Non-pigmented ciliary epithelial cell (primary cell): ENCODE measurements at places on chromosomes 12 and 14.
A peak's percentile ranks its signal among the peaks of the same experiment; 100 is the strongest.

DNA sequence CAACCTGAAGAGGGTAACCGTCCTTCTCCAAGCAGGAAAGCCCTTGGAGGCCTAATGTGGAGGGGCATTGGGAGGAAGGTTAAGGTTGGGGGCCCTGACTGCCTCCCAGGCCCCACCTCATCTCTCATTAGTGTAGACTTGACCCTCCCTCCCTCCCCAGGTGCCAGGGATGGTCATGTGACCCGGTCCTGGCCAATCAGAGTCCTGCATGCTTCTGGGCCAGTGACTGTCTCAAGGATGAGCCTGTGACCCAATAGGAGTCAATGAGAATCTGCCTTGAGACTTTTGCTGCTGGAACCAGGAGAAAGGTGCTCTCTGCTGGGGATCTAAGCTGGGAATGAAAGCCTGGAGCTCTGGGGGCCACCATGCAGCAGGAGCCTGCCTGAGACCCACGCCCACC lies 70.8 kb downstream of the NCOR2 start:
- DNase-seq, result no peak

GRCh38 chr14:72714094-72714493 lies 179.8 kb downstream of the DPF3 start:
- no peak for DNase-seq

DNA sequence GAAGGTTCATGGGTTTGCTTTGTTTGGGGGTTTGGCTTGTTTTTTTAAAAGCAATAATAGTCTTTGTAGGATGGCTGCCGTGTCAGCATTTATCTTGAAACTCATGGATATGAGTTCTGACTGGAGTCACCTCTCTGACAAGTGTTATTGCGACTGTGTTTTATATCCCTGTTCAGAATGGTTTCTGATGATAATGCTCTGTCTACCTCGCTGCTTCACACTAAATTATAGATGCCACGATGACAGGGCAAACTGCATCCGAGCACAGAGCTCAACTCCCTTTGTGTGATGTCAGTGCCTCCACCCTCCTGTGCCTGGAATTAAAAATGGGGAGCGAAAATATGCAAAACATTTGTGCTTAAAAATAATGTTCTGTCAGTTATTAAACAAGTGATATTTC lies 250.8 kb downstream of the EGLN3 start:
- DNase-seq, result no peak

DNA sequence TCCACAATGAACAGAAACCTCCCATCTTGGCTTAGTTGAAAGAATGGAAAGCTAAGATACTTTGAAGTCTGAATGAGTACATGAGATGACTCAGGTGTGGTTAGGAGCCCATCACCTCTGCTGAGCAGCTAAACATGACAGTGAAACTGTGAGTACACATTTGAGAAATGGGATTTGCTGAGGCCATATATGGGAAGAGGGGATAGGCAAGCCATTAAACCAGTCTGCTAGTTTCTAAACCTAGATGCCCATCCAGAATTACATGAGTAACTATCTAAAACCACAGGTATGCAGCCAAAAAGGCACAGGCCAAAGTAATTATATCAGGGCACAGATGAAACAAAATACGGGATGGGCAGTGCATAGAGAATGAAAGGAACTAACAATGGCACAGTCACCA lies 41.2 kb downstream of the NKX2-1 start:
- DNase-seq, result no peak

GRCh38 chr12:50078281-50078680 lies 6.9 kb upstream of the SMARCD1 start:
- no peak for DNase-seq

- DNase-seq, result peak; percentile 61
Measured at GRCh38 chr12:67909091-67909531, 80.1 kb upstream of the IFNG-AS1 start.

- DNase-seq, result no peak
Measured at GRCh38 chr14:30541318-30541717, 17.6 kb upstream of the G2E3 start.

- no peak for DNase-seq
Measured at GRCh38 chr12:97541366-97541765, 78.8 kb downstream of the RMST start.

- DNase-seq, result no peak
Measured at GRCh38 chr12:62214846-62215245, 45.4 kb upstream of the USP15 start.

GRCh38 chr12:127531542-127531941 lies 735.4 kb upstream of the TMEM132C start:
- DNase-seq, result no peak

DNA sequence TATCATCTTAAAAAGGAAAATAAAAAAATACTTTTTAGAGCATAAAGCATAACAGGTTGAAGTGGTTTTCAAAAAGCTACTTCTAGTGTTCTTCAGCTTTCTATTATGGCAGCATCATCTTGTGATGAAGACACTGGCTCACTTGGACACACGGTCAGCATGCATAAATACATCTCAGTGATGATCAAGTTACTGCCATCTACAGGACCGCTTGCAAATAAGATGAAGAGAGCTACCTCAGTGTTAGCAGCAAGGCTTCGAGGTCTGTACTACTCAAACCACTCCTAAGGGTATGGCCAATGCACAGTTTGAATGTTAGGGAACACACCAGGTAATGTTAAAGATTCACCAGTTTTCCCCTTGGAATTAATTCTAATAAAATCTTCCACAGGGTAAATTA lies 58.8 kb downstream of the GALC start:
- DNase-seq, result no peak

GRCh38 chr12:4211372-4211771 lies 62.2 kb upstream of the CCND2 start:
- DNase-seq, result no peak

DNA sequence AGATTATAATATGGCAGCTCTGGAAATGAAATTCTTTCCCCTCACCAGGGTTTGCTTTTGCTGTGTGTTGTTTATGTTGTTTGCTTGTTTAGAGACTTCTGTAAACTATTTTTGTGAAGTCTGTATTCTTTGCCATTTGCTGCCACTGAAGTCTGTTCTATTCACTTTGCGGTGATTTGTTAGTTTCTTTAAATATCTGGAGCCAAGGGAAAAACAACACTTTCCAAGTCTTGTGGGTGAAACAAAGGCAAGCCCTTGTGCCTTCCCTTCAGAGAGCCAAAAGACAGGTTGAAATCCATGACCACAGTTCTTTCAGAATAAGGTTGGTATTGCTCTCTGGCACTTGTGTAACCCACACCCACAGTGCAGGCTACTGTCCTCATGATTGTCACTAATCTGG lies 59.5 kb upstream of the RNU6-7 start:
- no peak for DNase-seq

DNA sequence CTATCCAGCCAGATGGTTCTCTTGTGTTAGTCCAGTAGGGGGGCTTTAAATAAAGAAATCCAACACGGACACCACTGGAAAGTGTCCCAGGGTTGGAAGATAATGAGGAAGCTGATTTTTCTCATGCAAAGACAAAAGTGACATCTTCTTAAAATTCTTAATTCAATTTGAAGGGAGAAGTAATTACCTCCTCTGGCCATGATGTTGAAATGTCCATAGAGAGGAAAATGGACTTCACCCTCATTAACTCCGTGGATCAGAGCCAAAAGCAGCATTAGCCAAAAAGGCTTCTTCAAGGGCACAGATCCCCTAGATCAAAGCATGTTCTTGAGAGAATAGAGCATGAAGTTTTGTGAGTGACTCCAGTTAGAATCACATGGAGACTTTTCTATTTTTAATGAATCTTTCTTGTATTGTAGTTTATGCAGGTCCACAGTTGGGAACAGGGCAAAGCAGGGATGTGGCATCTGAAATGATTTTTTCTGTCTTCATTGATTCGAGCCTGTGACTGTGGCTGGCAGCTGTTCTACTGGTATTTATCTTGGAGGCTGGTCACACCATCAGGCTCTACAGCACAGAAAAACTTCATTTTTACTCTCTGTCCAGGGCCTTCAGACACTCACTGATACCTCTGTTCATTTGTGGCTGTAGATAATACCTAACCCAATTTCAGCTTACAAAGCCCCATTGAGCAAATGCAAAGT lies 1002.5 kb downstream of the AACS start:
- DNase-seq, result no peak

- no peak for DNase-seq
Measured at GRCh38 chr14:46368275-46368674, 283.3 kb downstream of the RPL10L start.

DNA sequence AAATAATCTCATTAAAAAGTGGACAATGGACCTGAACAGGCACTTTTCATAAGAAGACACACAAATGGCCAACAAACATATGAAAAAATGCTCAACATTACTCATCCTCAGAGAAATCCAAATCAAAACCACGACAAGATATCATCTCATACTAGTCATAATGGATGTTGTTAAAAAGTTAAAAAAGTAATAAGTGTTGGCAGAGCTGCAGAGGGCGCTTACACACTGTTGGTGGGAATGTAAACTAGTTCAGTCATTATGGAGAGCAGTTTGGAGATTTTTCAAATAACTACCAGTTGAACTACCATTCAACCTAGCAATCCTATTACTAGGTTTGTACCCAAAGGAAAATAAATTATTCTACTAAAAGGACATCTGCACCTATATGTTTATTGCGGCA lies 47.2 kb downstream of the FOXG1 start:
- DNase-seq, result no peak

- peak; percentile 6 for DNase-seq
Measured at GRCh38 chr14:83520837-83521236, 1987.2 kb upstream of the SEL1L start.

DNA sequence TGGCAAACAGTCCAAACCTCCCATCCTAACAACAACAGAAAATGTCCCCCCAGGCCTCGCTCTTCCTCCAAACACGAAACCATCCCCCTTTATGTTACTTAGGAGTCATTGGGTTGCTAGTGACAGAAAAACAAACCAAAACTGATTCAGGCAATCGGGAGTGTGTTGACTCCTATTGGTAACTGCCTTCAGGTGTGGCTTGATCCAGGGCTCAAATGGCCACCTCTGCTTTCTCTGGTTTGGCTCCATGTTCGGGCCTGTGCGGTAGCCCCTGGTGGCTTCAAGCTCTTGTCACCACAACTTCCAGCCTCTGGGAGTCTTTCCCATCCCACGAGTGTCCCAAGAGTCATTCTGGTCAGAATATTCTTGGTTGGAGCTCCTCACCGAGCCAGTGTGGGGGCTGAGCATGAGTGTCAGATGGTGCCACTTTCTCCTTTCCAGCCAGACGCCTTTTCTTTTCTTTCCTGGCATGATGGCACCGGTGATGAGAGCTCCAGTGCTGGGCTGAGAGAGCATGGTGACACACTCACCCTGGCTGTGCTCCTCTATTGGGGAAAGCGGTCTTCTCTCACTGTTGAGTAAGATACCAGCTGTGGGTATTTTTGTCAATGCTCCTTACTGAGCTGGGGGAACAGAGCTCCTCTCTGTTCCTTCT lies 38.6 kb downstream of the NOC4L start:
- DNase-seq, result no peak

GRCh38 chr12:10190558-10191388 lies 11.9 kb downstream of the TMEM52B start:
- no peak for DNase-seq
